ENCODE measurements at places on chromosomes 6 and 20.

GRCh38 chr6:42141603-42142117 is 760 bp downstream of the C6orf132 start:
- DNase-seq, result no peak

DNA sequence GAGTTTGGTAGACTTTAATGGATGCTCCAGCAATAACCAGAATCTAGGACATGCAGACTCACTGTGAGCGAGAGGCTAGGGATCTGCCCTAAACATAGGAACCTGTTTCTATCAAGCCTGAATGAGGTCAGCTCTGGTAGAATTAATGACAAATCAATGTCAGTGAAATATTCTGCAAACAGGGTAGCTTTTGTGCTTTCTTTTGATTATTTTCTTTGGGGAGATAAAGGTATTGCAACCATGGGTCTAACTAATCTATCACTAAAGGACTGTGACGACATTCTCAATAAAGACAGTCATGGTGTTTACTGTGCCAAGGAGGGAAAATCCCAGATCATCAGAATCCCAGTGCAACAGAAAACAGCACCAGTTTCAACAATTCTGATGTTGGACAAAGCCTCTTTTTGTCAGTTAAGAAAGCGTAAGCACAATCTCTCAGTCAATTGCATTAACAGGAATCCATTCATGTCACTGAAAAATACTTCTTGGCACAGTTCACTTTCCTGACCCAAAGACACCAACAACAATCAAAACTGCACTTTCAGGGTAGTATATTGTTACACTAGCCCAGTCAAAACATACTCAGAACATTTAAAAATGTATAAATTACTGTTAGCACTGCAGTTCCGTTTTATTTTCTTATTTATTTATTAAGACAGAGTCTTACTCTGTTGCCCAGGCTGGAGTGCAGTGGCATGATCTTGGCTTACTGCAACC is 36.8 kb upstream of the SMIM29 start:
- DNase-seq, result no peak

DNA sequence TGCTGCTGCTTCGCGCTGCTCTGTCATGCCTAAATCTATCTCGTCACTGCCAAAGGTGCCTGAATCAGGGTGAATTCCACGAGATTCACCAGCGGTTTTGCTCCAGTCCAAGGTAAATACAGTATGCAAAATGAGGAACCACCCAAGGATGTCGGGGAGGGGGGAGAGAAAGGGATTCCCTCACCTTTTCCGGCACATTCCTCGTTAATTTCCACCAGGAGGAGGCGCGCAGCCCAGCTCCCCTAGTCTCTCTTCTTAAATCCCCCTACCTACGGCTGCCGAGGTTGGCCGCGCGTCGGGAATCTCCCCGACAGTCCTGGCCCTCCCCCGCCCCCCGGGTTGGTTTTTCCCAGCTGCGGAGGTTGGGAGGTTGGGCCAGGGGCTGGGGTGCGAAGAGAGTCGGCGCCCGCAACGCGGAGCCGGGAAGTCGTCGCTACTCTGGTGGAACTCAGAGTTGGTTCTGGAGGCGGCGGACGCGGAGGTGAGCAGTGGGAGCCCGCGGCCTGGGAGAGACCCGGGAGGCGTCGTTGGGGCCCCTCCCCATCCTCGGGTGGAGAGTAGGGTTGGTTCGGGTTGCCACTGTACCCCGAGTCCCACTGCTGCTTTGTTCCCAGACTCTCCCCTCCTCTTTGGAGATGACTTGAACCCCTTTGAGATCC is at the start of gene TPBG:
TSS of gene TPBG (plus strand) at position 390 of the 659 bp plus-strand sequence. CDS start 1,145 bp downstream, outside the sequence.
- DNase-seq, result no peak

GRCh38 chr20:57865266-57865665 is 155.5 kb upstream of the PMEPA1 start:
- no peak for DNase-seq

- DNase-seq, result no peak
Observed at GRCh38 chr6:19896693-19897010, 59.5 kb downstream of the ID4 start.

DNA sequence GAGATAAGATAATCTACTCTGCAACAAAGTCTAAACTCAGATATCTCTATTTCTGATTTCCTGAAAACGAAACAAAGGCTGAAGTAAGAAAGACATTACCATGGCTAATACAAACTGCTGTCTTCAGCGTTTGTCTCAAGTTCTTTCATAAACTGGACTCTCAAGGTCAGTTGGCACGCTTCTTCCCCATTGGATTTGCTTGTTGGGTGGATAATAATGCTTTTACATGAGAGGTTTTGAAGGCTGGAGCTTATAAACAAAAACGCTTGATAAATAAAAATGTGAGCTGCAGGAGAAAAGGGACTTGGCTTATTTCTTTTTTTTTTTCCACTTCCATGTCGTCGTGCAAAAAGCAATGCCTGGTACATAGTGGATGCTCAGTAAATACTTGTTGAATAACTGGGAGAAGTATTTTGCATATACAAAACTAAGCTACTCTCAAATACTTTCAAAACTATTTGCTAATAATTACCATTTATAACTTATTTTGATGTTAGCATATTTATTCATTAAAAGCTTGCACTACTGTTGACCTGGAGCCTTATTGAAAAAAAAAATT is 65.7 kb upstream of the EEF1A1 start:
- no peak for DNase-seq

- DNase-seq, result no peak
Observed at GRCh38 chr6:158705386-158706126, 55.7 kb downstream of the SYTL3 start.
